ENCODE measurements at places on chromosomes 6 and 20.

GRCh38 chr6:85372188-85372914 lies 77.5 kb upstream of the NT5E start:
- no peak for DNase-seq

- no peak for DNase-seq
These were observed 103.7 kb downstream of the MYO6 start for GRCh38 chr6:75852721-75853120.

- no peak for DNase-seq
These were observed 55.6 kb downstream of the ZNF831 start for GRCh38 chr20:59219211-59219610.

DNA sequence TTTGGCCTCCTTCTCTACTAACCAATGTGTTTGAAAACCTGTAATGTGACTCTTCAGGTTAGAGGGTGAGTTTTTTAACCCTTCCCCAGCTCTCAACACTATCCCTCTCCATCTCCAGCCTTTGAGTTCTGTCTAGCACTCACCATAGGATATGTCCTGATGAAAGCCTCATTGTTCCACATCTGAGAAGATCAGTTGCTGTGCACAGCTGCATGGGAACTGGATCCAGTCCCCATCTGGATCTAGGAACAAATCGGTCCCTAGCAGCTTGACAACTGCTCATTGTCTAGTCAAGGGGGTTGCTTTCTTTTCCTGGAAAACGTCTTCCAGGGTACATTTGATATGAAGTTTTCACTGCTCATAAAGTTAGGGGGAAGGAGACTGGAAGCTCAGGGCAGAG lies 45.4 kb upstream of the AGPAT4 start:
- no peak for DNase-seq

DNA sequence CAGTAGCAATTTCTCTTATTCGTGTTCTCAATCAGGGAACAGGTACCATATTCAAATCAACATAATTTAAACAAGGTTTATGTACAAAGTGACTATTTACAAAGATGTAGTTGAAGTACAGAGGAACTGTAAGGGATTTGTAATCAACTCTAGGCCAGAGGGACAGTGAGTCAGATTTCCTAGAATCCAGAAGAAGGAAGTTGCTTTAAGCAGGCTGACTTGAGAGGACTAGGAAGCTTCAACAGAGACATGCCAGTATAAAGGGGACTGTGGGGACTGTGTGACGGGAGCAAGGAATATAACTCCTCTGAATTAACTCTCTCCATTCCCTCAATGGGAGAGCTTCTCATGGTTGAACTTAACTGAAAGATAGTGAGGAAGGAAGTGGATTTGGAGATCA lies 427.4 kb upstream of the JAG1 start:
- DNase-seq, result no peak

Measured in activated T-helper 9 cell treated with anti-CD3 and anti-CD28 coated beads, Interleukin-2, amount 50 U/mL, for 16 hours (primary cell).